Naive thymus-derived CD8-positive, alpha-beta T cell (primary cell): ENCODE measurements at places on chromosomes 3 and 15.
A peak's percentile ranks its signal among the peaks of the same experiment; 100 is the strongest.

- DNase-seq, result no peak
- peaks cover 28% of the 10 kb centered on the region for H3K36me3 ChIP-seq
- no peaks in the 10 kb centered on the region for H3K27me3 ChIP-seq
- peaks cover 15% of the 10 kb centered on the region for H3K4me1 ChIP-seq
Measured at GRCh38 chr15:99677540-99678134, 55.6 kb downstream of the LYSMD4 start.

DNA sequence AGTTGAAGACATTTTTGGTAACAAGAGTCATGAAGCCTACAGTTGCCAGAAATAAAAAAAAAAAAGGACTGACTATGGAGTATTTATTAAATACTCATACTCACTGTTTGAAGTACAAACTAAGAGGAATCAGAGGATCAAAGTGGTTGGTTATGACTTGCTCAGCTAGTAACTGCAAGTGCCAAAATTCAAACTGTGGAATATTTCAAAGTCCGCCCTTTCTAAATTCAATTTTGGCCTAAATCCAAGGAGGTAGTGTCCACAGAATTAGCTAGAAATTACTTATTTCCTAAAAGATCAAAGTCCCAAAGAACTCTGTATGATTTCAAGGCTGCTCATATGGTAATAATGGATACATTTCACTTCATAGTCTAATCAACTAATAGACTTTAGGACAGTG is 274.5 kb downstream of the ZBTB20 start:
- H3K27me3 ChIP-seq, result no peaks in the 10 kb centered on the region
- no peak overlapping the region for H3K4me3 ChIP-seq
- peaks cover 8% of the 10 kb centered on the region for H3K36me3 ChIP-seq

DNA sequence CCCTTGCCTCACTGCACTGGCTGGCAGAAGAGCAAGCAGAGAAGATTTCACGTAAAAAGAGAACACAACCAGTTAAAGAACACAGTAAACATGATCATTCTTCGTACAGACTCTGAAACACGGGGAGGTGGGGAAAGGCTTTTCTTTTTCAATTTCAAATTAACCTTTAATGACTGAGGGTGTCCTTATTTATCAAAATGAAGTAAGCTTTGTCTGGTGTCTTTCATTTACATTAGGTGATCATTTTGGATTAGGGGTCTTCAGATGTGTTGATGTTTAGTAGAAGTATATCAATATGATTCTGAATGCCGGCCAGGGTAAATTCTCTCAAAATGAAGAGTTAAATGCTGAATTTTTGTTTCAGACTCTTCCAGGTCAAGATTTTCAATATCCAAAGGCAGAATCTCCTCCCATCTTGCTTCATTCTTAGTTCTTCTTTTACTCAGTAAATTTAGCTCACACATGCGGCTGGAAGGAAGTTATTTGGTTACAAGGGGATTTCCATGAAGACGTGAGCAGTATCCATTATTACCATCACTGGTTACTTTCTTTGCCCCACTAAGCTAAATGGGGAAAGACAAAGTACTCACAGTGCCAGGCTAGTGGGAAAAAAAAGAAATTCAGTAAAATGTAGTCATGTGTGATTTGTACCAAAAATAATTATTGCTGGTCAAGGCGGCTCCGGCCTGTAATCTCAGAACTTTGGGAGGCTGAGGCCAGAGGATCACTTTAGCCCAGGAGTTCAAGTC is 272.2 kb upstream of the NR2F2 start:
- DNase-seq, result no peak
- H3K27me3 ChIP-seq, result peaks cover 32% of the 10 kb centered on the region
- peaks cover 12% of the 10 kb centered on the region for H3K36me3 ChIP-seq
- no peak overlapping the region for H3K27ac ChIP-seq
- H3K4me3 ChIP-seq, result no peak overlapping the region

DNA sequence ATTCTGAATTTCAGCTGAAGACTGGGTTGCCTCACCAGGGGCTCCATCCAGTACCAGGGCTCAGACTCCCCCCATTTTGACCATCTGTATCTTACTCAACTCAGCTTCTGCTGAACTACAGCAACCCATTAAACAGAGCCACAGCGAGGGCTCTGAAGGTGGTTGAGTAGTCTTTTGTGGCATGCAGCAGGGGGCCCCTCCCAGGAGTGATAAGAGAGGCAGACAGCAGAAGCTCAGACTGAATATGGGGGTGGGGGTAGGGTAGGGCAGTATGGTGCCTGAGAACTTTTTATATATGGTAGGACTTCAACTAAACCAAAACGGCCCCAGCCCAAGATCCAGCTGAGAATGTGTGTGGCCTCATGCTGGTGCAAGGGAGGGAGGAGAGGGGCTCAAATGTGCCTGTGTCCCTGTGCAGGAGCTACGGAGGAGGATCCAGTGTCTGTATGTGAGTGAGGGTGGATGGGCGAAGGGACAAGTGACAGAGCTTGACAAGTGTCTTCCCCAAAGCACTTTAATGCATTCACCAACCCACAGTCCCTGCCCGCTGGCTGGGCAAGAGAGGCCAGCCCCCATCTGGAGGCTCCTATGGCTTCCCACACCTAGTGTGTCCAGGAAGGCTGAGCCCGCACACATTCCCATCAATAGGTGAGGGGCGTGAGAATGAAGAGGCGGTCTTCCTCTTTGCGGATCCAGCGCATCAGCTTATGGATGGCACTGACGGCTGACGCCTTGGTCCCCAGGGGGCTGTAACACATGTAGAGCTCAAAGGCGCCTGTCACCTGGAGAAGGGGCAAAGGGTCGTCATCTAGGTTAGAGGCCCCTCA is 4.9 kb upstream of the MST1R start:
- no peak overlapping the region for H3K4me3 ChIP-seq
- no peak for DNase-seq
- no peak overlapping the region for H3K27ac ChIP-seq
- no peaks in the 10 kb centered on the region for H3K27me3 ChIP-seq
- H3K36me3 ChIP-seq, result peaks cover 33% of the 10 kb centered on the region
- H3K4me1 ChIP-seq, result peaks cover 26% of the 10 kb centered on the region

DNA sequence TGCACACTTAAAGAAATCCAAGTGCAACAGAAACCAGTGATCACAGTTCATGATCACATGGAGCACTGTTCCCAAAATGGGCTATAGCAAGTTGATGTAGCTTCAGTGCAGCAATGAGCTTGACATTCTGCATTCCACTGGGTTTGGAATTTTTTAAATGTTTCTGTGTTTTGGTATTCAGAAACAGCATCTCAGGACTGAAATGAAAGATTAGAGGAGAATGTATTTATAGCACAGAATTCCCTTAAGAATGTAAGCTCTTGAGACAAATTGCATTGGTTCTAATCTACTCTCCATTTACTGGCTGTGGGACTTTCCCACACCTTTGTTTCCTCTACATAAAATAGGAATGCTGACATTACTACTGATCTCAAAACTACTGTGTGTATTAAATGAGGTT is 162.7 kb downstream of the FGF12 start:
- DNase-seq, result no peak
- peaks cover 13% of the 10 kb centered on the region for H3K27me3 ChIP-seq
- H3K36me3 ChIP-seq, result no peaks in the 10 kb centered on the region
- no peak overlapping the region for H3K4me3 ChIP-seq
- no peaks in the 10 kb centered on the region for H3K4me1 ChIP-seq
- no peak overlapping the region for H3K27ac ChIP-seq

DNA sequence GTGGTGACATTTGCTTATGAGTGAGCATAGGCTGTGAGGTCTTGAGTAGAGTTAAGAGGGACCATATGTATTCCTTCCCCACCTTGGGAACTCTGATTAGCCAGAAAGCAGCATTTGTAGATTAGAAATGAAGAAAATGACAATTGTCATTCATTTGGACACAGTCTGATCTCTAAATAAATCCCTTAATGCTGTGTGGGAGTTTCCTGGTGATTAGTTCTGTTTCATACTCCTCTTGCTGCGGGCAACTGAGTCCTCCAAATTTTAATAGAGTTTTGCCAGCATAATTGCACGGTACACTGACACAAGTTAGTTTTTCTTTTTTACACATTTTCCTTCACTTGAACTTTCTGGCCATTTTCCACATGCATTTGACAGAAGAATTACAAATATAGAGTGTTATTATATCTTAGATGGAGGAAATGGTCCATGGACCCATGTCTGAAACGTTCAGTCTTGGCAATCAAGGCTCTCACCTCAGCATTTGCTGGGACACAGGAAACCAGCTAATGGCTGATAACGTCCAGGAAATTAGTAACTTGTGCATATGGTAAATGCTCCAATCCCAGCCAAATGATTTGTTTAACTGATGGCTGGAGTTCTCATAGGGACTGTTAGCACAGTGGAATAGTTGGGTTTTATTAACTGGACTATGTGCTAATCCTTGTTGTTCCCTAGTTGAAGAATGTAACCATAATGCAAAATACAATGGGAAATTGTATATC is 321.2 kb downstream of the RBMS3 start:
- H3K36me3 ChIP-seq, result no peaks in the 10 kb centered on the region
- H3K4me3 ChIP-seq, result no peak overlapping the region
- H3K27me3 ChIP-seq, result no peaks in the 10 kb centered on the region
- no peak for DNase-seq
- H3K4me1 ChIP-seq, result no peaks in the 10 kb centered on the region

DNA sequence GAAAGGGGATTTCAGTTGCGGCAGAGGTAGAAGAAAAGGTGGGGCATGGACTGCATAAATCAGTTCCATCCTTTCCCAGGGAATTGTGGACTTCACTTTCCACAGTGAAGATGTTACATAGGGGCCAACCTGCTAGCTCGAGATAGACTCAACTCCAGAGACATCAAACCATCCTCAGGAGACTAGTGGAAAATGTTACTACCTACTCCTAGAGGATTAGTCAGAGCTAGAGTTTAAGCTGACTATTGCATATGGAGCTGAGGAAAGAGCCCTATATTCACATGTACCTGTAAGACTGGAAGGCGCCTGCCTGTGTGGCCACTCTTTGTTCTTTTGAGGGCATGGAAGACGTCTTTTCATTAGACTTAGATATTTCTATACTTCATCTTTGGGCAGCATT is 69.2 kb downstream of the KLHL25 start:
- no peak overlapping the region for H3K4me3 ChIP-seq
- H3K27me3 ChIP-seq, result no peaks in the 10 kb centered on the region
- no peak for DNase-seq
- H3K36me3 ChIP-seq, result peaks cover 4% of the 10 kb centered on the region
- peak overlapping the region; percentile 45 for H3K27ac ChIP-seq
- peaks cover 20% of the 10 kb centered on the region for H3K4me1 ChIP-seq

- H3K27me3 ChIP-seq, result peaks cover 3% of the 10 kb centered on the region
- H3K4me1 ChIP-seq, result no peaks in the 10 kb centered on the region
- H3K27ac ChIP-seq, result no peak overlapping the region
- no peaks in the 10 kb centered on the region for H3K36me3 ChIP-seq
- DNase-seq, result no peak
- no peak overlapping the region for H3K4me3 ChIP-seq
Measured at GRCh38 chr3:17983106-17983505, 240.7 kb upstream of the TBC1D5 start.

DNA sequence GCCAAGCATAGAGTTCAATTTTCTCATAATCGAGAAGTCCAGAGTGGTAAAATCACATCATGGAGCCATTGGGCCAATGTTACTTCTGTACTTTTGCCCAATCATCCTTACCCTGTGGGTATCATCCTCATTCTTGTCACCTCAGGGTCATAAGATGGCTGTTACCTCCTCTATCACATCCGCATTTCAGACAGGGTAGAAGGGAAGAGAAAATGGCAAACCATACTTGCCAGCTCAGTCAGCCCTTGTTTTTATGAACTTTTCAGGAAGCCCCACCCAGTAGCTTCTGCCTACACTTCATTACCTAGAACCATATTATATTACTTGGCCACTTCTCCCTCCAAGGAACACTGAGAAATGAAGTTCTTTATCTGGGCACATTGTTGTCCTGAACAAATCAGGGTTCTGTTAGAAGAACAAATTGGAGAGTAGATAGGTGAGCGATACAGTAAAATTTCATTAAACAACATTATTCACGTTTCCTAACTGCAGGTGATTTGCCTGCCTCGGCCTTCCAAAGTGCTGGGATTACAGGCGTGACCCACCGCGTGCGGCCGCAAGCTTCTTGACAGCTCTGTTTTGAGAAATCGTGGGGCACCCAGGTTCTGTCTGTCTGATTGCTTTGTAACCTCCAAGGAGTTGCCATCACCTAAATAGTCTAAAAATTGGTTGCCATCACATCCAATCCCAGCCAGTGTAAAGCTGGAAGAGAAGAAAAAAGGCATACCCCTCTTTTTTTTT is 34.5 kb upstream of the RPN1 start:
- DNase-seq, result no peak
- no peaks in the 10 kb centered on the region for H3K36me3 ChIP-seq
- peaks cover 54% of the 10 kb centered on the region for H3K4me1 ChIP-seq
- peak overlapping the region; percentile 39 for H3K27ac ChIP-seq
- peak overlapping the region; percentile 5 for H3K4me3 ChIP-seq

GRCh38 chr3:195197765-195198425 is 73.1 kb downstream of the XXYLT1 start:
- no peak for DNase-seq
- H3K27ac ChIP-seq, result no peak overlapping the region
- H3K4me1 ChIP-seq, result peaks cover 23% of the 10 kb centered on the region
- no peaks in the 10 kb centered on the region for H3K36me3 ChIP-seq
- H3K27me3 ChIP-seq, result no peaks in the 10 kb centered on the region

GRCh38 chr3:80187981-80188380 is 420.2 kb upstream of the ROBO1 start:
- no peaks in the 10 kb centered on the region for H3K27me3 ChIP-seq
- H3K4me1 ChIP-seq, result no peaks in the 10 kb centered on the region
- no peak overlapping the region for H3K4me3 ChIP-seq
- H3K27ac ChIP-seq, result no peak overlapping the region

DNA sequence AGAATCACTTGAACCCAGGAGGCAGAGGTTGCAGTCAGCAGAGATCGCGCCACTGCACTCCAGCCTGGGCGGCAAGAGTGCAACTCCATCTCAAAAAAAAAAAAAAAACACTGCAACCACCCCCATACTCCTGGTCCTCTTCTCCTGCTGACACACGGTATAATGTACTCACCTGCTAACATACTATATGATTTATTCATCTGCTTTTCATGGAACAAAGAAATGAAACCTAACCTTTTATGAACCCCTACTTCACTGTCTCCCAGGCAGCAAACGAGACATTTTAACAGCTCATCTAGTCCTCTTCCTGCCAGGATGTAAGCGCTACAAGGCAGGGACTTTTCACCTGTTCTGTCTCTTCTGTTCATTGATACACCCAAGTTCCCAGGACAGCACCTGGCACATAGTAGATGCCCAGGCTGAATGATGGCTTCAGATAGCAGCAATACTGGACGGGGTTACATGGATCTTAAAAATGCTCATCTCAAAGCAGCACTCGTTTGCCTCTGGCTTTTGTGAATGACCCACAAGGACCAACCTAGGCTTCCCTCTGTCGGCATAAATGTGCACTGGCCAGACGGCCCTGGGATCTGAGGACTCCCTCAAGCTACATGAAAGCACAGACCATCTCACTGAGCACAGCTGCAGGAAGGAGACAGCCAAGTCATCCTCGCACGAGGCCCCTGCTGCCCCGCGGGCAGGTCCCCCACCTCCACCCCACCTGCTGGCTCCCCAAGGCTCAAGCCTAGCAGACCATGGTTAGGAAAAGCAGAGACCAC is 20.3 kb downstream of the XXYLT1 start:
- H3K36me3 ChIP-seq, result peaks cover 9% of the 10 kb centered on the region
- peaks cover 37% of the 10 kb centered on the region for H3K4me1 ChIP-seq
- DNase-seq, result no peak

GRCh38 chr15:98904544-98904943 is 103.0 kb downstream of the PGPEP1L start:
- DNase-seq, result no peak
- H3K27me3 ChIP-seq, result no peaks in the 10 kb centered on the region

- peaks cover 2% of the 10 kb centered on the region for H3K4me1 ChIP-seq
- H3K27ac ChIP-seq, result no peak overlapping the region
- H3K36me3 ChIP-seq, result peaks cover 21% of the 10 kb centered on the region
Measured at GRCh38 chr3:107753494-107753893, 230.7 kb downstream of the BBX start.
